ENCODE measurements at places on chromosomes 1 and 21.

- no peak for DNase-seq
Measured at GRCh38 chr1:158159597-158159996, 21.1 kb upstream of the CD1D start.

DNA sequence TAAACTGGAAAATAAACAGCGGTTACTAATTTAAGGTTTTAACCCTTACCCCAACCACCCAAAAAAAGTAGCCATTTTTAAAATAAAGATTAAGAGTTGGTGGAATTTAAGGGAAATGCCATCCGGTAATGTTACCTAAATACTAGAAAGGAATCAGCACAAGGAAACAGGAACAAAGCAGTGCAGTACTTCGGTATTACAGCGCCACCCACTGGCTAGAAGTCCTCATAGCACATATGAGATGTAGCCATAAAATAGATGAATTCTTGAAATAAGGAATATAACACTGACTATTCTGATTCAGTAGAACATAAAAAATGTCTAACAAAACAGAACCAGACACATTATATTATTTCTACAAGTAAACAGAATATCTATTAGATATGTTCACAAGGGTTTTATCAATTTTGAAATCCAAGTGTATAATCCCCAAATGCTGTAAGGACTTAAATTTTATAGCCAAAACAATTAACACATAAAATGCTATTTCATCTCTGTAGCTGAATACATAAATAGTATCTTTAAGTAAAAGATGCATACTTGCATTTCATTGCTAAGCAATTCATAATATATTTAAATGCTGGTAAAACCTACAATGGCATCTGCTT, 58.8 kb downstream of the FRRS1 start:
- DNase-seq, result no peak

DNA sequence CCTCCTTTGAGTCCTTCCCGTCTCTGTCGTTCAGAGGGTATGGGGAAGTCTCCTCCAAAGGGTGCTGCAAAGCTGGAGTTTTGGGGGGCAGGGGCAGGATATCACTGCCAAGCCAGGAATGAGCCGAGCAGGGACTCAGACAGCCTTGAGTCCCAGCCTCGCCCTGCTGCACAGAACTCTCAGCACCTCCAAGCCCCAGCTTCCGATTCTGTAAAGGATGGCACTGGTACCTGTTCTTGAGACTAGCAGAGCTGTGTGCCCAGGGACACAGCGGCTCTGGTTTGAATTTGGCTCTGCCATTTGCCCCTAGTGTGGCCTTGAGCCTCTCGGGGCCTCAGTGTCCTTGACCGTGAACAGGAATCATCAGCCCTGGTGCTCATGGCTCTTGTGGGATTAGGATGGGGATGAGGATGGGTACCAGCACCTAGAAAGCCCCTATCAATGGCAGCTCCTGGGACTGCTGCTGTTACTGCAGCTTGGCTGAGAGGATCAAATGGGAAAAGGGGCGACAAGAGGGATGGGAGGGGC, 1.5 kb upstream of the FBLIM1 start:
- DNase-seq, result no peak

GRCh38 chr1:171247501-171247900, 793 bp upstream of the FMO1 start:
- DNase-seq, result no peak
